ENCODE measurements at places on chromosomes 3 and 15.

- DNase-seq, result no peak
Measured at GRCh38 chr15:75644376-75644775, 3.3 kb upstream of the SNX33 start.

DNA sequence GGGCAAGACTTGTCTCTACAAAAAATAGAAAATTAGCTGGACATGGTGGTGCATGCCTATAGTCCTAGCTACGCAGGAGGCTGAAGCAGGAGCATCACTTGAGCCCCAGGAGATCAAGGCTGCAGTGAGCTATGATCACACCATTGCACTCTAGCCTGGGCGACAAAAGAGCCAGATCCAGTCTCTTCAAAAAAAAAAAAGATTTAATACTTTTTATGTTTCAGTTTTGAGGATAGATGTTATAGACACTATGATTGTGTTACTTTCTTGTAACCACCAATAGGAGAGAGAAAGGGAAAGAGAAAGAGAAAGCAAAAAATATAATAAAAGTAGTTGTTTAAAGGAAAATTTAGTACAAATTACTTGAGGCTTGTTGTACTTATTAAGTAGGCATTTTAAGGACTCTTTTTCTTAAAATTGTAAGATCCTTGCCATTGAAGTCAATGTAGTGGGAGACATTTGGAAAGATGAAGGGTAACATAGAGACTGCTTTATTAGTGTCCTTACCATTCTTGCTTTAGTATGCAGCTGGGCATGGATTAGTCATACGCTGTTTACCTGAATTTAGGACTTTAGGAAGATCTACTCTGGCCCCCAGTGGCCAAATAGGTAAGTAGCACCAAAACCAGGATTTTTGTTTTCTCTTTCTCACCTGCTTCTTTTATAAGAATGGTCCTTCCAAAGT lies 35.1 kb upstream of the ZDHHC23 start:
- DNase-seq, result peak; percentile 33

GRCh38 chr3:37445163-37445562 lies 270.8 kb upstream of the LRRFIP2 start:
- no peak for DNase-seq

DNA sequence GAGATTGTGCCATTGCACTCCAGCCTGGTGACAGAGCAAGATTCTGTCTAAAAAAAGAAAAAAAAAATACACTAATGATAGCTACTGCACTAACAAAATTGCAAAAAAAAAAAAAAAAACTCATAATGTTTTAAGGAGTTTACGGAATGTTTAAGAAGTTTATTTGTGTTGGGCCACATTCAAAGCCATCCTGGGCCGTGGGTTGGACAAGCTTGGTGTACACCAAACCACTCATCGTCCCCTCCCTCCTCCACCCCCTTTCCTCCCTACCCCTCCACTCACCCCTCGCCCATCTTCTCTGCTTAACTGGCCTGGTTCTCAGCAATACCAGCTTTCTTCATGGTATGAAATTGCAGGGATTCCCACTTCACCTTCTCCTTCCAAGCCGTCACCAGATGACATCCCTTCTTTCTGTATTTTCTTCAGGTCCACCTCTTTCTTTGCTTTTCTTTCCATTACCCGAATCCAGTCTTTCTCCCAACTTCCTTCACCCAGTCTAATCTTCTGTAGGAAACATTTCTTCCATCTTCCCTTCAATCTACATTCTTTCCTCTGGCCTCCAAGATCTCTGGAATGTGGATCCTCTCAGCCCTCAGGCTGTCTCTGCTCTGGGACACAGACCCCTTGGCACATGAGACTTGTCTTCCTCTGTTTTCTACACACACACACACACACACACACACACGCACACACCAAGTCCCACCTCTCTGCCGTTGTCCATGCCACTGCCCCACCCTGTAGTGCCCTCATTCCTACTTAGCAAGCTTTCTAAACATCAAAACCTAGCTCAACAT lies 3.5 kb upstream of the MESP1 start:
- DNase-seq, result no peak

- no peak for DNase-seq
Measured at GRCh38 chr3:69768438-69768837, 29.2 kb downstream of the MITF start.

GRCh38 chr15:69943637-69944036 lies 154.1 kb downstream of the TLE3 start:
- DNase-seq, result no peak

DNA sequence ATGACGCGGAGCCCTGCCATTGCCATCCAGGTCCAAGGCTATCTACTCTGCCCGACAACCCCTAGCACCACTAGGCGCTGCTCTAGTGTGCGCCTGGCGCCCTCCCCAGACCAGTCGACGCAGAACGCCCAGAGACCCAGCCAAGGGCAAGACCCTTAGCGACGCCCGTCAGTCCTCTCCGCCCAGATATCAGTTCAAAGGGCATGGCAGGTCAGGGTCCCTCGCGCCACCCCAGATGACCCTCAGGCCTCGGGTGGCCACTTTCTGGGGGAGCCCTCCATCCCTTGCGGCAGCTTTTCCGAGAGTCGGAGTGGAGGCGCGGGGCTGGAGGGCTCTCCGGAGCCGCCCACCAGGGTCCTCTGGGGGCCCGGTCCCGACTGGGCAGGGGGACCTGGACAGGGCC lies 371 bp upstream of the CLSTN2 start:
- peak; percentile 91 for DNase-seq

- DNase-seq, result no peak
Measured at GRCh38 chr15:73919706-73920105, 6.6 kb upstream of the LOXL1 start.

DNA sequence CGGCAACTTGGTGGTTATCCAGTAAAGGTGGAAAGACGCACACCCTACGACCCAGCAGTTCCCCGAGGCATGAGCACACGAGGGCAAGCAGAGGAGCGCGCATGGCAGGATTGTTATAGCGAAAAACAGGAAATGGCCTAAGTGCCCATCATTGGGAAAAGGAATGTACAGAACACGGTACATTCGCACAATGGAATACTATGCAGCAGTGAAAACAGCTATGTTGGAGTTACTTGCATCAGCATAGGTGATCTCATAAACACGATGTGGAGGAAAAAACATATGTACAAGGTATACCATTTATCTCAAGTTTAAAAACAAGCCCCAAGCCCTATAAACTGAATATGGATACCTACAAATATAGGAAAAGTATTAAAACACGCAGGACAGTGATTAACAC lies 6.7 kb upstream of the LINGO1 start:
- no peak for DNase-seq

GRCh38 chr3:128011140-128011539 lies 41.1 kb upstream of the SEC61A1 start:
- peak; percentile 92 for DNase-seq

DNA sequence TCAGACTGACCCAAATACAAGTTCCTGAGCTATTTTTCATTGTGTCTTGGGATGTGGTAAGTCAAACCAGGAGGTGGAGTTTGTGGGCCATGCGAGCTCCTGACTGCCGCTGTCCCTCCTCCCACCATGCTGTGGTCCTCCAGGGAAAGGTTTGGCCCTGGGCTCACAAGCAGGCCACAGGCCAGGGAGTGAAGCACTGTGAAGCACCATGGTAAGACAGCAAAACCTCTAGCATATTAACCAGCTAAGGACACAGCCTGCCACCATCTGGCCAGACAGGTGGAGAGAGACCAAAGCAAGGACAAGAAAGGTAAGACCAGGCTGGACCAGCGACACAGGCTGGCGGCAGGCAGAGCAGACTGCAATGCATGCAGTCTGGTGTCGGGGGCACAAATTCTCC lies 15.3 kb downstream of the RAB43 start:
- peak; percentile 31 for DNase-seq

GRCh38 chr3:9347081-9347480 lies 15.8 kb upstream of the THUMPD3 start:
- DNase-seq, result no peak

GRCh38 chr15:36896949-36897348 lies 203.4 kb downstream of the MEIS2 start:
- no peak for DNase-seq

GRCh38 chr3:186152889-186153292 lies 44.0 kb upstream of the ETV5 start:
- no peak for DNase-seq

GRCh38 chr3:164752812-164753211 lies 325.5 kb downstream of the SI start:
- DNase-seq, result no peak

- DNase-seq, result peak; percentile 96
Measured at GRCh38 chr15:58520464-58520863, 88.7 kb downstream of the LIPC start.

- peak; percentile 60 for DNase-seq
Measured at GRCh38 chr3:10453431-10454163, 51.8 kb downstream of the ATP2B2 start.

GRCh38 chr3:152100491-152101132 lies 168.1 kb upstream of the MBNL1 start:
- DNase-seq, result no peak

DNA sequence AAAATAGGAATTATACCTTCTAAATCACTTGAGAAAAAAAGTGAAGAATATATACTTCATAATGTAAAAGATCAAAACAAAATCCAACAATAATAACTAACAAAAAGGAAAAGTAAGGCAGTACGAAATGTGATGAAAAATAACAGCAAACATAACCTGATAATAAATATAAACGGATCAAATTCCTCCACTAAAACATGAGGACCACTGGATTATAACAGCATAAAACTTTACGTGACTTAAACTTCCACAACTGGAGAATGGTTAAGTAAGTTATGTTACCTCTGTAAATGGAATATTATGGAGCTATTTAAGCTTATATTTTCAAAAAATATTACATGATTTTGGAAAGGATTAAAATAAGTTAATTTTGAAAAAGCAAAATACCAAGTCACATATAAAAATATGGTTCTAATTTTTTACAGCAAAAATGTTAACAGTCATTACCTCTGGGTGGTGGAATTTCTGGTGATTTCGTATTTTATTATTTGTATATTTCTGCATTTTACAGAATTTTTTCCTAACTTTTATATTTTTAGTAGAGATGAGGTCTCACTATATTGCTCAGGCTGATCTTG lies 7.0 kb downstream of the SLC6A20 start:
- no peak for DNase-seq

- no peak for DNase-seq
Measured at GRCh38 chr3:189664311-189664710, 33.1 kb downstream of the TP63 start.

- DNase-seq, result no peak
Measured at GRCh38 chr15:41656188-41656587, 4.0 kb upstream of the MGA start.

DNA sequence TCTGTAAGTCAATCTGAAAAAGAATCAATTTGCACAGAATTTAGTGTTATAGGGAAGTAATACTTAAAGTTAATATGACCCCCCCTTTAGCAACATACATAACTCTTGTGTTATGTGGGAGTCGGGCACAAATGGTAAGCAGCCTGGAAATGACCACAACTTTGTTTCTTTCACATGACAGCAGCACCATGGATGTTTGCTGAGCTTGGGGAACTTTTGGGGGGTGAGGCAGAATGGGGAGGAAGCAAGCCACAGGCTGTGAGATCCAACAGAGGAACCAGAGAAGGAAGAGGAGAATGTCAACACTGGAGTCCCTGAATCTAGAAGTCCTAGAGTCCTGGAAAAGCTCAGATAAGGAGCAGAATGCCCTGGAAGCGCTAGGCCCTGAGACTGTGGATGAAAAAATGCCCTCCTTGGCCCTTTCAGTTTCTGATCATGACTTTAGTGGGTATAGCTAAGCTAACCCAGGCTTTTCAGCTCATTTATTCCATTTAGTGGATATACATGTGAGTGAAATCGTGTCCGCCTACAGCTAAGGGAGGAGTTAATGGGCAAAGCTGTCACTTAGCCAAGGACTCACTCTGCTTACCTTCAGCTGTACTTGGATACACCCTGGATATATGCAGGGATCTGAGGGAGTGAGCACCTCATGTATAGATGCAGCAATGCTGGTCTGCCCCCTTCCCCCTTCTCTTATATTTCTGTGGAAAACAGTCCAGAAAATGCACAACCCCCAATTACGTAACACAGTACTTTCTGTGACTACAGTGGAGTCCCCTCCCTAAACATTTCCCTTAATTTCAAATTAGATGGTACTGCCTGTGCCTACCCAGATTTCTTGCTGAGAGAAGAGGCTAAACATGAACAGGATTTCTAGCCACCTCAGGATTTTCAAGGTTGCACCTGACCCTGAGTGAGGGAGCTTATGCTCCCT lies 39.1 kb downstream of the CFAP91 start:
- DNase-seq, result no peak

GRCh38 chr15:83504365-83504764 lies 57.2 kb downstream of the SH3GL3 start:
- no peak for DNase-seq

DNA sequence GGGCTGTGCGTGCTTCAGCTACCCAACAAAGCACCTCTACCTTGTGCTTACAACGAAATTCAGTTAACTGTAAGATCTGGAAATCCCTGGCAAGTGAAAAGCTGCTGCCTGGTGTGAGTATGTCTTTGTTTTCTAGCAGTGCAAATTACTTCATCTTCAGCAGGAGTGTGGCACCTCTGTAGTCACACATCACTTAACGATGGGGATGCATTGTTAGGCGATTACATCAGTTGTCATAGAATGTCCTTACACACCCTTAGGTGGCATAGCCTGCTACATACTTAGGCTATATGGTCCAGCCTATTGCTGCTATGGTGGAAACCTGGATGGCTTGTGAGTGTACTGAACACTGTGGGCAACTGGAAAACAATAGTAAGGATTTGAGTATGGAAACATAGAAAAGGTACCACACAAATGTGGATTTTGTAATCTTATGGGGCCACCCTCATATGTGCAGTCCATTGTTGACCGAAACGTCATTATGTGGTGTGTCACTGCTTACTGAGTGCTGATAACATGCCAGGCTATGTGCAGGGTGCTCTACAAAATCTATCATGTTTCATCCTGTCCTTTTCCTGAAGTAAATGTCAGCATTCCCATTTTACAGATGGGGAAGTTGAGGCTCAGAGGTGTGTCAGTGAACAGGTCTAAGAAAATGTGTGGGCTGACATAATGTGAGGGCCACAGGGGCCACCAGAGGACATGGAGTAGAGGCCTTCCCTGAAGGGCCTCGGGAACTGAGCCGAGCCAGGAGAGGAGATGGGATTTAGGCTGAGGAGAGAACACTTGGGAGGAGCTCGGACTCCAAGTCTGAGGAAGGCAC lies 173.5 kb downstream of the VGLL4 start:
- DNase-seq, result no peak

DNA sequence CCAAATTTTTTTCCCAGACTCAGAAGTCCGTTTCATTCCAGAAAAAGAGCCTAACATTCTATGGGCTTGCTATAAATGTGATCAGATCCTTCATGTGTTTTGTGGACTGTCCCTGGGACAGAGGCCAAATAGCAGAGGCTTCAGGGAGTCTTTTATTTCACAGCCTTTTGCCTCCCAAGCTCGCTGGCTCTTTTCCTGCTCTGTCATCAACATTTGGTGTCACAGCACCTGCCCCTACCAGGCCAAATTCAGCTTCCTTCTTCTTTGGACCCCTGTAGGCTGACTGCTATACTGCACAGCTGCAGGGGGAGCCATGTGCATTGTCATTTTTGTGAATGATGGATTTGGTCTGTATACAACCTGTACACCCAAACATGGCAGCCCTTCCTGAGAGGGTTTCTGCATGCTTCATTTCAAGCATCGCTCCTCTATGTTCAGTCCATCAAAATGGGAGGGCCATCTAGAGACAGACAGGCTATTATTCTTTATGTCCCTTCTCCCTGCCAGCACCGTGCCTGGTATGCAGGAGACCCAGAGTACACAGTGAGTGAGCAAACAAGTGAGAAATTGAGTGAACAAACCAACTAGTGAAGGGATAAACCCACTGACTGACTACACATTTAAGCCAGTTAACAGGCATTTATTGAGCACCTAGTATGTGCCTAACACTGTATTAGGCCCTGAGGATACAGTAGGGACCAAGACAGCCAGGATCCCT lies 17.9 kb upstream of the RPP14 start:
- no peak for DNase-seq

GRCh38 chr3:193921465-193921864 lies 214.5 kb upstream of the HES1 start:
- no peak for DNase-seq

Data from NCI-H524 (cell line).